NCI-H146 (cell line): ENCODE measurements at places on chromosomes 2 and 18.

GRCh38 chr2:173666171-173666888 is 298.8 kb downstream of the SP3 start:
- DNase-seq: no peak

- no peak for DNase-seq
Observed at GRCh38 chr2:80244905-80245584, 59.5 kb downstream of the LRRTM1 start.

GRCh38 chr2:86368161-86368824 is 30.9 kb upstream of the REEP1 start:
- peak; percentile 70 for DNase-seq

GRCh38 chr2:69340101-69340775 is 46.8 kb downstream of the GFPT1 start:
- DNase-seq: no peak

DNA sequence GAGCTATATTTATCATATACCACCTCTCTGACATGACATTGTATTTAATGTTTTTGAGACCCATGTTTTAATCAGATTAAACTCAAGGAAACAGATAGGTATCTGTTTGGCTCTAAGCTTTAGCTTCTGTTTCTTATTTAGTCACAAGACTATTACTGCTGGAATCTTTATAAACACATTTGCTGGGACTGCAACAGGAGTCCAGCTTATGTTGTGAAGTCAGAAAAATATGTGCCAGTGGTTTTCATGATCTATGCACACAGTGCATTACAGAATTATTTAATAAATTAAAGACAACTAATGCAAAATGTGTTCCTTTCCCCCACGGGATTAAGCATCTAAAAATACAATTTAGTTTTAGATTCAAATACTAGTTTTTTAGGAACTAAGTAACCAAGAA is 338.9 kb downstream of the ZEB2 start:
- no peak for DNase-seq

GRCh38 chr2:160076914-160077313 is 14.5 kb upstream of the PLA2R1 start:
- no peak for DNase-seq

DNA sequence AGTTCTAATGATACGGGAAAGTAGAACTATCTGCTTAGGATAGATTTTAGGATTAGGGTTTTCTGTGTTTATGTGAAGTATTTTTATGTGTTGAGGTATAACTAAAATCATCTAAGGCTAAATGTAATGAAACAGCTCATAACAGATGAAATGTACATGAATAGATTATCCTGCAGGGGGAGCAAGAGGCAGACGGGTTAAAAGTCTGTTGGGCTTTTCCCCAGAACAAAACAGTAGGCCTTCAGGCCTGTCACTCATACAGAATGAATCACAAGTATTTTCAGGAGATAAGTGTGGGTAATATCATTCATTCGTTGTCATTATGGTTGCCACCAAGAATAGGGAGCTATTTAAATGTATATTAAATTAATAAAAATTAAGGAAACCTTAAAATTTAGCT is 107.9 kb upstream of the IL1R2 start:
- peak; percentile 6 for DNase-seq

DNA sequence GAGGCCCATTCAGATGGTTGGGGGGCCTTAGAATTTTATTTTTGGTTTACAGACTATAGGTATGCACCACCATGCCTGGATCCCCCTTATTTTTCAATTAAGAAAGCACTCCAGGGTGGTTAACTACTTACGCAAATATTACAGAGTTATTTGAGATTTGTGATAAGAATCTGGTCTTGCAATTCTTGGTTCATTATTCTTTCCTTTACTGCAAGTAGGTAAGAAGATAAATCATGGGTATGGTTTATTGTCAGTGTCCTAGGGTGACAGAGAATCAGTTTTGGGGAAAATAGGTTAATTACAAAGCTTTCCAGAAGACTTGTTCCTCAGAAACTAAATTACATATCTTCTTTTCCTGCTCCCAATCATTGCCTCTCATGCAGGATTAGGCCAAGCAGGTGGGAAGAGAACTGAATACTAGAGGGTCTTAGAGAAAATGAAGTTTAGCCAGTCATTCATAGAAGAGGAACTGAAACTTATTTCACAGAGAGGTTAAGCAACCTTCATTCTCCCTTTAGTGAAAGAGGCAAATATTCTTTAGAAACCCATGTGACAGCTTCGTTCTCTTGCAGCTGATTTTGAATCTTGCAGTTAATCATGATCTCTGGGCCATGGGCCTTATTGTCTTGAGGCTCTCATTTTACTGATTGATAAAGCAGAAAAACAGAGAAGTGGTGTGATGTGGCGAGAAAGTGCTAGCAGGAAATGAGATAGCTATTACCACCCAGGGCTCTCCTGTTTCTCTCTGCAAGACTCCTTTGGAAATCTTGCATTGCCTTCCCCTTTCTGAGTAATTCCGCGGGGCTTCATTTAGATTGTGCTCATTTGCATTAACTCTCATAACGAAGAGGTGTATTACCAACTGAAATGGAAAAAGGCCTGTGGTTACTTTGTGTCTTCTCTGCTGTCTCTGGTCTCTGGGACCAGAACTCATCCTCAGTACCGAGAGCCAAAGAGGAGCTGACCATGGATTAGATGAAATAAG is 44.8 kb upstream of the ARHGAP25 start:
- no peak for DNase-seq
